ENCODE measurements at places on chromosomes 7 and 10.

DNA sequence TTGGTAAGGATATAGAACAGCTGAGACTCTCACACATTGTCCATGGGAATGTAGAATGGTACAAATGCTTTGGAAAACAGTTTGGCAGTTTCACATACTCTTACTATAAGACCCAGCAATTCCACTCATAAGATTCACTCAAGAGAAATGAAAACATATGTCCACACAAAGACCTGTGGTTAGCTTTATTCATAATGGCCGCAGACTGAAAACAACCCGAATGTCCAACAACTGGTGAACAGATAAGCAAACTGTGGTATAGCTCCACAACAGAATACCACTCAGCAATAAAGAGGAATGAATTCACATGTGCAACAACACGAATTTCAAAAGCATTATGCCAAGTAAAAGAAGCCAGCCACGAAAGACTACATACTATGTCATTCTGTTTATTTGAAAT is 33.5 kb upstream of the CUL1 start:
- DNase-seq = no peak

DNA sequence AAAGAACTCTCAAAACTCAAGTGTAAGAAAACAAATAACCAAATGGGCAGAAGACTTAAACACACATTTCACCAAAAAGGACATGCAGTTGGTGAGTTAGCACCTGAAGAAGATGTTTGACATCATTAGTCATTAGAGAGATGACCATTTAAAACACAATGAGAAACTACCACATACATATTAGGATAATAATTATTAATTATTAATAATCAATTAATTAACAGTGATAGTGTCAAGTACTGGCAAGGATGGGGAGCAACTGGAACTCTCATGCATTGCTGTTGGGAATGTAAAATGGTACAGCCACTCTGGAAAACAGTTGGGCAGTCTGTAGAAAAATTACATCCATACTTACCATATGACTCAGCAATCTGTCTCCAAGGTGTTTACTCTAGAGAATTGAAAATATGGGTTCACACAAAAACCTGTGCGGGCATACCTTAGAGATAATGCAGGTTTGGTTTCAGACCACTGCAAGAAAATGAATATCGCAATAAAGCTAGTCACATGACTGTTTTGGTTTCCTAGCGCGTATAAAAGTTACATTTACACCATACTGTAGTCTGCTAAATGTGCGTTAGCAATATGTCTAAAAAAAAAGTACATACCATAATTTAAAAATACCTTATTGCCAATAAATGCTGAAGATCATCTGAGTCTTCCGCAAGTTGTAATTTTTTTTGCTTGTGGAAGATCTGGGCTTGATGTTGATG is 30.3 kb downstream of the ARID5B start:
- no peak for DNase-seq

DNA sequence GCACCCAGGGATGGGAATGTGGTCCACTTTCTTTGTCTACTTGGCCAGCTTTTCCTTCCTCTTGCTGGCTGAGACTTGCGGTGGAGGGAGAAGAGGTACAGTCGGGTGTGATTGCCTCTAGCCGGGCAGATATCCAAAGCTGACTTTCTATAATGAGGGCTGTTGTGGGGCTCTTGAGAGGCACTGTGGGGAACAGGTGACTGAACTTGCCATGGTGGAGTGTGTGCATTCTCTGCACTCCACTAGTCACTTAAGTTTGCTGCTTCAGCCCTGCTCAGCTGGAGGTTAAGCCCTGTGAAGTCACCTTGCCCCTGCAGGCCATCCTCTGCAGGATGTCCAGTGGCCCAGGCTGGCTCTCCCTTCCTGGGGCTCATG is 116.6 kb downstream of the AOAH start:
- no peak for DNase-seq

DNA sequence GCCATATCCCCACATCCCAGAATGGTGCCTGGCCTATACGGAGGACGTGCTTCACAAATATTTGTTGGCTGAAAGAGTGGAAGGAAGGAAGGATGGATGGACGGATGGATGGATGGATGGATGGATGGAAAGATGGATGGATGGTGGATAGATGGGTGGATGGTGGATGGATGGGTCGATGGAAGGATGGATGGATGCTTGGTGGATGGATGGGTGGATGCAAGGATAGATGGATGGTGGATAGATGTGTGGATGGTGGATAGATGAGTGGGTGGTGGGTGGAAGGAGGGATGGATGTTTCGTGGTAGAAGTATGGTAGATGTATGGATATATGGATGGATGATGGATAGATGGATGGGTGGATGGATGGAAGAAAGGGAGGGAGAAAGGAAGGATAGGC is 10.8 kb downstream of the CHAT start:
- DNase-seq = no peak

- no peak for DNase-seq
Observed at GRCh38 chr10:108696792-108697477, 1226.4 kb downstream of the XPNPEP1 start.

DNA sequence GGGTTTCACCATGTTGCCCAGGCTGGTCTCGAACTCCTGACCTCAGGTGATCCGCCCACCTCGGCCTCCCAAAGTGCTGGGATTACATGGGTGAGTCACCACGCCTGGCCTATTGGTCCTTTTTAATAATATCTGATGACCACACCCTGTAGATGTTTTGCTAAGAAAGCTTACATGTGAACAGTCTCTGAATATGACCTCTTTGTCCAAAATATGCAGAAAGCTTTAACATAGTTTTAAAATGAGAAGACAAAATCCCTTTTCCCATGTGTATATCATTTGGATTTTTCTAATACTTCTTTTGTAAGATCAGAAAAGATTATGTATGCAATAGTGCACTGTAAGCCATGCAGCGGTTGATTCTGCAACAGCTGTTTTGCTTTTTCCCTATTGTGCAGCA is 38.5 kb downstream of the MCU start:
- no peak for DNase-seq

GRCh38 chr7:22584179-22584578 is 84.2 kb upstream of the STEAP1B start:
- DNase-seq = no peak

GRCh38 chr7:27123007-27123476 is 7.5 kb downstream of the HOXA4 start:
- no peak for DNase-seq

DNA sequence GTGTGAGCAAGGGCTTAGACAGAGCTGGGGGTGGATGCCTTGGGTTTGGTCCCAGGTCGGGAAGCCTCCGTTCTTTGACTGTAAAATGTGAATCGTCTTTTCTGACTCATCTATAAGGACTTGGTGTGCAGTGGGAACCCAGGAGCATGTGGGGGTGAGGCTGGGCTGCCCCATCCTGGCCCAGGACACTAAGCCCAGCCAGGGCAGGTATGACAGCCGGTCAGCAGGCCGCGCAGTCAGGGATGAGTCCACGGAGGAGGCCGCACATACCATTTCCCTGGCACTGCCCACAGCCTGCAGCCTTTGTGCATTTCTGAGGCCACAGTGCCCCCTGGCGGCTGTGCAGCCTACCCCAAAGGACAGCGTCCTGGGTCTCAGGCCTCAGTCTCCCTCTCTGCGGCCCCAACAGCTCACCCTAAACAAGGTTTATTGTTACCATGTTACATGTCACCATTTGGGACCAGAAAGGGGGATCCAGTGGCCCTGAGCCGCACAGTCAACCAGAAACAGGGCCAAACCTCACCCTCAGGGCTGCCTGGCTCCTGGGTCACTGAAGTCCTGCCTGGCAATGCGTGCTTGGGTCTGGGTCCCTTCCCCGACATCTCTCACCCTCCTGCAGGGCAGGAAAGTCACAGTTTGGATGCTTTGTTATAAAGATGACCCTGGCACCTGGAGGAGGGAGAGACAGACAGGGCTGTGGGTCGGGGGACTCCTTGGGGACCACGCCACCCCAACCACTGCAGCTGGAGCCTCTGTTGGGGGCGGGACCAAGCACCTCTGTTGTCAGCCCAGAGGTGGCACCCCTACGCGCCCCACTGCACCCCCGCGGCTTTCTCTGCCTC is 14.4 kb upstream of the SH2B2 start:
- DNase-seq = peak; percentile 45

GRCh38 chr10:1399431-1400100 is 337.8 kb downstream of the ADARB2 start:
- no peak for DNase-seq

DNA sequence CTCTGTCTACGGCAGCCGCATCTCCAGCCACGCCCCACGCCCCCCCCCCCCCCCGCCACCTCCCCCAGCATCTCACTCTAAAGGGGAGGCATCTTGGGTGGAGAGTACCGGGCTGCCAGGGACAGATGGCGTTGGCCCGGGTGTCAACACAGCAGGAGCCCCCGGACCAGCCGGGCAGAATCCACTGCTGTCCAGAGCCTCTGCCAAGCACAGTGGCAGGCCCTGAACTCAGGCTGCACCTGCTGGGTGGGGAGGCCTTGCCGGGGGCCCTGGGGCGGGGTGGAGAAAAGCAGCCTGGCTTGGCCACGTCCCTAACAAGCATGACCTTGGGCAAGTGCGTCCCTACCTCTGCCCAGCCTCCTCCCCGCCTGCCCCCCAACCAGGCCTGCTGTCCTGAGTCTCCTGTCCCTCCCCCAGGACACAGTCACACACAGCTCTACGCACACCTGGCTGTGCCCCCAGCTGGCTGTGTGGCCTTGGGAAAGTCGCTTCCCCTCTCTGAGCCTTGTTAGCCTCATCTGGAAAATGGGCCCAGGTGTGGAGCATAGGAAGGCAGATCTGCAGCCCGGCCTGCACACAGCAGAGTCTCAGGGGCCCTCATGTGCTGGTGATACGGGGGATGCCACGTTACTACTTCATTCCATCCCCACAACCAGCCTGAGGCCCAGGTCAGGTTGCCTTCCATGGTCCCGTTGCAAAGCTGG is 45.2 kb downstream of the MICALL2 start:
- no peak for DNase-seq

Measured in stimulated activated CD4-positive, alpha-beta T cell treated with anti-CD3 and anti-CD28 coated beads, TNF-alpha, amount 100 ng/mL, for 1 hour (primary cell).